ENCODE measurements at places on chromosomes 2 and 18.

DNA sequence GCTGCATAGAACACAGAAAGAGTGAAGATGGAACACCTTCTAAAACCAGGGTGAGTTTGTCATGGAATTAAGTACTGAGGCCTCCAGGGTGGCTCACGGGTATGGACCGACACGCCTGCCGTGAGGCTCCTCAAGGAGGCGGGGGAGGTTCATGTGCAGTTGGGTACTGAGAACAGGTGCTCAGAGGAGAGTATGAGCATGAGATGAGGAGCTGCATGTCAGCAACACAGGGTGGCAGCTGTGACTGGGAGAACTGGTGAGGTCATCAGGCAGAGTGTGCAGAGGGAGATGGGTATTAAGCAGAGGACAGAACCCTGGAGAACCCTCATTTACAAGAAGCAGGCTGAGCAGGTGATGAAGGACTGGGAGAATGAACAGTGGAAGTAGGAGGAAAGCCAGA lies 63.2 kb upstream of the KLHL29 start:
- DNase-seq: no peak

DNA sequence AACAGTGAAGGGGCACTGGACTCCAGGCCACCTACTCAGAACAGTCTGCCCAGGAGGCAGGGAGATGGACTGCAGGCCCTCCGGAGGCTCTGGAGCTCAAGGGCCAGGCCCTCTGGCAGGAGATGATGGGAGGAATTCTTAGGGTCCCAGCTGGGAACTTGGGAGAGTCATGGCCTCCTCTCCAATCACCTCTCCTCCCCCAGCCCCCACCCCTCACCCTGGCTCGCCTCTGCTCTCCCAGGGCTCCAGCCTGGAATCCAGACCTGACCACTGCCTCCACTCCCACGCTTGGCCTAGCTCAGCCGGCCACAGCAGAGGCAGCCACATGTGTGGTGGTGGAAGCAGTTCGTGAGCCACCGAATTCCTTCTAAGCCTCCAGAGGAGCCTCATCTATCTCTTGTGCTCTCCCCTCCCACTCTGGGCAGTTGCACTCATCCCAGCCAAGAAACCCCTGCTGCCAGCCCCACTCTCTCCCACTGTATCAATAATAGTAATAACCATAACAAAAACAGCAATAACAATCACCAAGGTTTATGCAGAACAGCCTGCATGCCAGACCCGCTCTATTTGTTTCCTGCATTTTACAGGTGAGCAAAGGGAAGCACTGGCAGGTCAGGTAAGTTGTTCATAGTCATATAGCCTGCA lies 67.4 kb downstream of the TNS1 start:
- DNase-seq: no peak

- DNase-seq: no peak
These were observed 140.7 kb downstream of the ACOXL start for GRCh38 chr2:110873056-110873502.

DNA sequence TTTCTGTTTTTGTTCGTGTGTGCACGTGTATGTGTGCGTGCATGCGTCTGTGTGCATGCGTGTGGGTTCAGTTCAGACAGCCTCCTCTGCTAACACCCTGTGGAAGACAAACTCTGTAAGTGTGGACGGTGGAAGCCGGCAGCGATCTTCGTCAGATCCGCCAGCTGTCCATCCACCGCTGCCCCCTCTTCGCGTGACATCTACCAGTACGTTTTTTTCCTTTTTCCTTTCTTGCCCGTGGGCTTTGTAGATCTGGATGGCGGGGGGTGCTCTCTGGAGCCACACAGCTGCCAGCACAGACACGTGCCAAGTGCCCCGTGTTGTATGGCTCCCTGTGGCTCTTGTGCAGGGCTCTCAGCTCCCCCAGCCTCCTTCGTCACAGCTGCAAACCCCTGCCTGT lies 32.3 kb downstream of the ITGB1BP1 start:
- DNase-seq: no peak

DNA sequence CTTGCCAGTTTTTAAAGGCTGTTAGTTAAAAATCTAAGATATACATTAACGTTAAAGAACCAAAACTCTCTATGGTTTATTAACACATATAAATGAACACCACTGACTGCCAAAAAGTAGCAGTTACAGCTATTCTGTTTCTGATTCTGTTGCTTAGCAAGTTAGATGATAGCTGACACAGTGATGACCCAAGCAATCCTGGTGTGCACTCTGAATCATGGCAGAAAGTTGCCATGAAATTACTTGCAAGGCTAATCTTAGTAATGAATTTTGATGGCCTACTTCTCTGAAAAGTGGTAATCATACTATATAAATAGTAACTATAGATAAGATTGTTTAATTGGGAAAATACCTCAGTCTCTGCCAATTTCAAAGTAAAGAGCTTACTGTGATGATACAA lies 57.7 kb downstream of the ROCK2 start:
- DNase-seq: no peak

DNA sequence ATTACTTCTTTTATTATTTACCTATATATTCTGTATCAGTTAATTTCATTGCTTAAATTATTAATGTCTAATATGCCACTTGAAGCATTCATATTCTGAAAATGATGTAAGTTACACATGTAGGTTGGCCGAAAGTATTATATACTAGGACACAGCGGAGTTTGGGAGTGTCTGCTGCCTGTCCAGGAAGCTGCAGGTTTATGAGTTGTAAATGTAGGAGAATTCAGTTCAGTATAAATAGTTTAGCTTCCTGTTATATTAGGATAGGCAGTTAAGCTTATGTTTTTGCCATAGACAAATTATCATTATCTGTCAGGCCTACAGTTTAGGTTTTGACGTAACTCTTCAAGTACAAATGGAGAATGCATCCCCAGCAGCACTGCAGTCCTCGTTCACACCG lies 18.9 kb upstream of the ZNF236 start:
- no peak for DNase-seq

- no peak for DNase-seq
These were observed 14.6 kb downstream of the MRPL35 start for GRCh38 chr2:86213699-86214502.

- DNase-seq: no peak
These were observed 336.5 kb upstream of the SLC39A10 start for GRCh38 chr2:195320413-195320973.

GRCh38 chr18:3193331-3193730 lies 26.4 kb downstream of the MYOM1 start:
- no peak for DNase-seq

- DNase-seq: no peak
These were observed 16.4 kb downstream of the KLF11 start for GRCh38 chr2:10059552-10060335.

DNA sequence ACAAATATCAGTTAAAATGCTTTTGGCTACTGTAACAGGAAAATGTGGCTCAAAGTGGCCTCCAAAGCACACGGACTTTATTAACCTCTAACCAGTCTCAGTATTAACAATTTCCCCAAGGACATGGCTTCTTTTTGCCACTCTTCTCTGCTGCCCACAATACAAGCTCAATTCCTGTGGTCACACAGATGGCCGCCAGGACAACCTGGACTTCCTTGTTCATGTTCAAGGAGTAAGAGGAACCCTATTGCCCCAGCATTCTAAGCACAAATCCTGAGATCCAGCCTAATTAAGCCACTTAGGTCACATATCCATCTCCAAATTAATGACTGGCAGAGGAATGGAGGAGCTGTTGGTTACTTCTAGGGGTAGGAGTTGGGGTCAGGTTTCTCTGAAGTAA lies 38.2 kb downstream of the AOX1 start:
- DNase-seq: no peak

GRCh38 chr2:28930205-28930604 lies 35.7 kb downstream of the WDR43 start:
- DNase-seq: no peak

- DNase-seq: no peak
These were observed 93.4 kb downstream of the GLI2 start for GRCh38 chr2:120828829-120829632.

DNA sequence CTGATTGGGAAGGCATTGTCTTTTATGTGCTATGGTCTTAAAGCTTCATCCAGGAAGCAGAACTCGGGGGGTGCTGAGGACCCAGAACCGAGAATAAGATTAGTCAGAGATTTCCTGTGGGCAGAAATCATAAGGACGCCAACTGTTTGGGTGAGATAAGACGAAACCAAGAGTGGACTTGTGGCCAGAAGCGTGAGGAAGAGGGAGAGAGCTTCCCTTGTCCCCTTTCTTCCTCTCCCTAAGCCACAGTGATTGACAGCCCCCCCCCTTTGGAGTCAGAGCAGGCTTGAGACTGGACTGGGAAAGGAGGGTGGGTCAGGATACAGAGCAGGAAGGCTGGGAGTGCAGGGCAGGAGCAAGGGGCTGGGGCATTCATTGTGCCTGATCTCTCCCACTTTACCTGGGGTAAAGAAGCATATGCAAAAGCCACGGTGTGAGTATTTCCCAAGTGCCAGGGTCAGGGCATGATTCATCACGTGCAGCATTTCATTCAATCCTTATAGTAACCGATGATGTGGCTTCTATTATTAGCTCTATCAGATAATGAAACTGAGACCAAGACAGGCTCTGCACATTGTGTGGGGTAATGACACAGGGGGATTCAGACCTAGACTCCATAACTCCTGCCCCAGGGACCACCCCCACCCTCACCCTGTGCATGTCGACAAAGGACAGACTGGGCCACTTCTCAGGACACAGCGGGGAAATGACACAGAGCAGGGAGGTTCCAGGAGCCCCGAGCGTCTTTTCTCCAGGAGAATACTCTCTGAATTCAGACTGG lies 3.0 kb upstream of the IL1RN start:
- DNase-seq: peak; percentile 35

DNA sequence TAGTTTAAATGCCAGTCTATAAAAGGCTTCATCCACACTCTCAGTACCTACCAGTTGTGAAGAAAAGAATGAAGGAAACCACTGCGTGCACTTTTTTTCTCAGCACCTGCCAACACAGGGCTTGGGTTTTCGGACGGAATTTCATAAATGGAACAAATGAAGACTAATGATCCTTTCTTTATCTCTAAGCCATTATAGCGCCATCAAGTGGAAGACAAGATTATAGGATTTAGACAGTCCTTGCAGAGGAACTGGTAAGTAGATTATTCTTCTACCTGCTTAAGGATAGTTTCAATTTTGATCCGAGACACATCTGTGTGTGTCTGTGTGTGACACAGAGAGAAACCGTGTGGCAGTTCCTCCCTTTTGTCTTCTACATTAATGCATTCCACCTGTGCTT lies 245.6 kb downstream of the NRXN1 start:
- no peak for DNase-seq

- no peak for DNase-seq
These were observed 54.0 kb downstream of the EMILIN2 start for GRCh38 chr18:2900684-2901422.
